Tibial nerve (tissue), 4 donors: ENCODE measurements at places on chromosomes 7 and 10. TPM values are rescaled to one million over a fixed set of nuclear protein-coding genes. Genes with fewer than 3 reads are reported as not detected.

Gene CPVL
- total RNA-seq: 17.5 TPM

- no peaks in the 10 kb centered on the region for H3K27me3 ChIP-seq
- no peaks in the 10 kb centered on the region for H3K36me3 ChIP-seq
- H3K4me1 ChIP-seq: peaks cover 28% of the 10 kb centered on the region
- DNase-seq: peak; percentile 79
These were observed 10.7 kb downstream of the NODAL start for GRCh38 chr10:70430493-70431445.

GRCh38 chr7:93931655-93932054 lies 10.1 kb downstream of the GNG11 start:
- H3K36me3 ChIP-seq: no peaks in the 10 kb centered on the region
- no peaks in the 10 kb centered on the region for H3K4me1 ChIP-seq
- no peak overlapping the region for H3K27ac ChIP-seq

DNA sequence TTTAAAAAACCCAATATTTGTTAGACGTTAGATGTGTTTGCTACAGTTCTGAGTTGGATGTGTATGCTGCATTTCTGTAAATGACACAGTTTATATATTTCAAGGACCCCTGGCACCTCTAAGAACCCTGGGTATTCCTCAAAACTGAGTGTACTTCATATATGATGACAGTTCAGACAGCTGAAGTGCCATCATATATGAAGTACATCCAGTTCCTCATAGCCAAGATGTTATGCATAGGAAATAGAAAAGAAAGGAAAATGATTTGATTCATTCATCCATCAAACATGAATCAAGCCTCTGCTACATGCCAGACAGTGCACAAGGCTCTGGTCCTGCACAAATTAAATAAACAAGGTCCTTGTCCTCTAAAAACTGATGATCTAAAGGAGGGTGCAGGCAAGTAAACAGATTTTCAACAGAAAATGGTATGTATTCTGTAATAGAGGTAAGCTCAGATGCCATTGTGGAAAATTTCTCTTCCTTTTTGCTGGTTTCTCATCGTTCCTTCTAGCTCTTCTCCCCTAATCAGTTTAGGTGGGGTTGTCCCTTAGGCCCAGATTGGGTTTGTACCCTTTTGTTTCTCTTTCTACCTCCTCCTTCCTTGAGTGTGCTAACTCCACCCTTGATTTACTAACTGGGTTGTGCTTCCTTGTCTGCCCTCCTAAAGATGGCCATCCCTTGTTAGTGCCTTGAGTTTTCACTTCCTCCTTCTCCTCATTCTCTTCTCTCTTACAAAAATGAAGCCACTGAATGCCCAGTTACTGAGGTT lies 25.3 kb upstream of the SMIM30 start:
- H3K4me1 ChIP-seq: no peaks in the 10 kb centered on the region
- no peaks in the 10 kb centered on the region for H3K36me3 ChIP-seq
- no peak overlapping the region for H3K4me3 ChIP-seq
- H3K27ac ChIP-seq: no peak overlapping the region
- no peak for DNase-seq
- H3K27me3 ChIP-seq: no peaks in the 10 kb centered on the region

DNA sequence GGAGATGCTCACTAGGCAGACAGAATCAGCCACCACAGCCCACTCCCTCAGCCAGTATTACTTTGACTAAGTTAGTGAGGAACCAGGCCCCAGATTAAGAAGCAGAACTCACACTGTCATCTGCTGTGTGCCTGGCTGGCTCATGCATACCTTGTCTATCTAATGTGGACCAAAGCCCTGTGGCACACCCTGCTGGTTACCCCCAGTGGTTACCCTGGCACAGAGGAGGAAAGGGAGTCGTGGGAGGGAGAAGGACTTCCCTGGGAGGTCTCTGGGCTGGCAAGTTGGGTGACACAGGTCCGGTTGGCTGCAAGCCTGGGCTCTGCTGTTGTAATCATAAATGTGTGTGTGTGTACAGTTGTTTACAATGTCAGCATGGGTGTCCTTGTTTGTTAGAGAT lies 7.5 kb upstream of the SH2D4B start:
- no peaks in the 10 kb centered on the region for H3K27me3 ChIP-seq
- no peaks in the 10 kb centered on the region for H3K36me3 ChIP-seq
- no peak for DNase-seq
- no peak overlapping the region for H3K27ac ChIP-seq
- H3K4me1 ChIP-seq: peaks cover 6% of the 10 kb centered on the region

GRCh38 chr7:108014215-108014614 lies 11.3 kb upstream of the LAMB1 start:
- peaks cover 5% of the 10 kb centered on the region for H3K4me1 ChIP-seq
- H3K4me3 ChIP-seq: no peak overlapping the region
- no peaks in the 10 kb centered on the region for H3K36me3 ChIP-seq
- H3K27me3 ChIP-seq: no peaks in the 10 kb centered on the region
- DNase-seq: no peak
